Cardiac fibroblast (primary cell): ENCODE measurements at places on chromosomes 2 and 18.

DNA sequence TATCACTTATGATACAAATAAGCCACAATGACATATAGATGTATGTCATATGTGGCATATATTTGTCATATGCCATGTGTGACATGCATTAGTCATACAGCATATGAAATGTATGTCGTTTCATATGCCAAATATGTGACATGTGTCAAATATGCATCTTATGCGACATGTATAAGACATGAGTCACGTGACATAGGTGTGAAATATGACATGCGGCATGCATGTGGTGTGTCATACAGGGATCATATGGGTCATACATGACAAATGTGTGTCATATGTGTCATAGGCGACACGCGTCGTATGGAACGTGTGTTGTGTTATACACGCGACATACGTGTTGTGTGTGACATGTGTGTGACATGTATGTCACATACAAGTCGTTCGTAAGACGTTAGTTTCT is 2154.0 kb upstream of the PIK3C3 start:
- DNase-seq = no peak

- DNase-seq = no peak
Observed at GRCh38 chr2:179952658-179953057, 54.4 kb downstream of the CWC22 start.

GRCh38 chr18:55338978-55339650 is 248.9 kb downstream of the TCF4 start:
- DNase-seq = peak; percentile 48

DNA sequence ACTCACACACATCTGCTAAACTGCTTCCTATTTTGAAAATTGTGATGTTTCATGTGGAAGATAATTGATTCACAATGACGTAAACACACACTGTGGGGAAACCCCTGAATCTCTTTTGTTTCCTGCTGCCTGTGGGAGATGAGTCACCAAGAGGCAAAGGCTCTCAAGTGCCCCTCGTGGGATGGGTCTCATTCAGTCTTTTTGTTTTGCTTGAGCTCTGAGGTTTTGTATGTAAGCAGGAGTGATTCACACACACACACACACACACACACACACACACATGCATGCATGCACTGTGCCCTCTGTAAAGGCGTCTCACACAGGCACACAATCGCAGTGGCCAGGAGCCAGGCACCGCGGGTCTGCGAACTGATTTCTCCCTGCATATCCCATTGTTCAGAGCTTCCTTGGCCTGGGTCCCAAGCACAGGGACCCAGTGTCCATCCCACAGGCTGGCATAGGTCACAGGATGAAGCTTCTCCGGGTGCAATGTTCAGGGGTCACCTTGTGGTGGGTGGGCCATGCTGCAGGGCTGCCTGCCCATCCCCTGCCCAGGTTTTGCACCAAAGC is 12.1 kb upstream of the ARHGEF4 start:
- DNase-seq = peak; percentile 96

DNA sequence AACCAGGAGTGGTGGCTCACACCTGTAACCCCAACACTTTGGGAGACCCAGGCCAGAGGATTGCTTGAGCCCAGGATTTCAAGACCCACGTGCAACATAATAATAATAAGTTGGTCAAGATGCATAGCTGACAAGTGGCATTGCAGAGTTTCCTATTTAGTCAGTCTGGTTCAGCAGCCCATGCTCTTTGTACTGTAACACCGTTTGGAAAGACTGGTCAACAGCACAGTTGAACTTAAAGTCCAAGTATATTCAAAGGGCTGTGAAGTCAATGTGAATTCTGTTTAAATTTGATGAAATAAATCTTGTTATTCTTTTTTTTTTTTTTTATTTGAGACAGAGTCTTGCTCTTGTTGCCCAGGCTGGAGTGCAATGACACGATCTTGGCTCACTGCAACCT is 1.5 kb upstream of the TRMT61B start:
- DNase-seq = no peak

DNA sequence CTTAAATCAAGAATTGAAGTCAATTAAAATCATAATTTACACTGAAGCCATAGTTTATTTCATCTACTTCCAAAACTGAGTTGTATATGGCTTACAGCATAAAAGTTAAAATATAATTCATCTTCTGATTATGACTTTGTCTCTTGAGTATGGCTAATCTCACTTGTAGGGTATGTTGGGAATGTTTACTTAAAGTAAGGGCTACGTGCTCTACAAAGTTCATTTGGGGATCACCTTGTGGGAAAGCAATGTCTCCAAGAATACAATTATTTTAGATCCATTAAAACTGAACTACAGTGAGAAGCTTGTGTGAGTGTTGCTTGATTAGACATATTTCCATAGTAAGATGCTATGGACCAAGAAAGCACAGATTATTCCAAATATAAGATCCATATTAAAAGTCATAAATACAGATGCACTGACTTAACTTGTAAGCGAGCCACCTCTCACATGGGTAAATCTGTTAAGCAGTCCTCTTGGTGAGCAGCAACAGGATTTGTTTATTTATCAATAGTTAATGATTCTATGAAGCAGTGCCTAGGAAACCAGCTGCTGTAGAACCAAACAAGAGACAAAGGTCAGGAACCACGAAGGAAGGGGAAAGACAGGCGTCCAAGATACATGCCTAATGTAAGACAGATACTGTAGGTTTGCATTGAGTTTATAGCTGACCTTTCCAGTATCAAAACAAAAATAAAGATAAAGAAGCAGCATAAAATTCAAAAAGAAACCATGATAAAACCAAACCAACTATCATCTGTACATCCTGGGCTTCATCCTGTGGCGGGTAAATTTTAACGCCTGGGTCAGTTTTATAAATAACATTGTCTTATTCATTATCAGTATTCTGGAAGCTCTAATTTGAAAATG is 24.8 kb downstream of the DSG4 start:
- DNase-seq = no peak

- DNase-seq = no peak
Observed at GRCh38 chr2:57597940-57598339, 448.7 kb upstream of the VRK2 start.

- no peak for DNase-seq
Observed at GRCh38 chr2:234559609-234560008, 62.7 kb upstream of the ARL4C start.

GRCh38 chr2:241593271-241593670 is 34.7 kb downstream of the BOK start:
- no peak for DNase-seq

- DNase-seq = peak; percentile 20
Observed at GRCh38 chr2:28449488-28450395, 46.1 kb upstream of the PLB1 start.

DNA sequence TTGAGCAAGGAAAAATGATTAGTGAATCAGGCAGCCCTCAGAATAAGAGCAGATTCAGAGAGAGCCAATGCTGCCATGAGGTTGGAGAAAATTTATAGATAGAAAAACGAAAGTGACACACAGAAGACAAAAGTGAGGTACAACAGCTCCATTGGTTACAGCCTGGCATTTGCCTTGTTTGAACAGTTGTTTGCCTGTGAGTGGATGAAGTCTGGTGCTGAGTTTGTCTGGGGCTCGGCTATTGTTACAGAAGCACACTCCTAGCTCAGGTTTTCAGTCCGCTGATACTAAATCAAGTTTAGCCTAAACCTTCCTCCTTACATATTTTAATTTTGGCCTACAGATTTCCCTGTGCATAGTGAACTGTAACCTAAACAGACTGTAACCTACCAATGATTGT is 387.8 kb upstream of the RAB12 start:
- DNase-seq = no peak

DNA sequence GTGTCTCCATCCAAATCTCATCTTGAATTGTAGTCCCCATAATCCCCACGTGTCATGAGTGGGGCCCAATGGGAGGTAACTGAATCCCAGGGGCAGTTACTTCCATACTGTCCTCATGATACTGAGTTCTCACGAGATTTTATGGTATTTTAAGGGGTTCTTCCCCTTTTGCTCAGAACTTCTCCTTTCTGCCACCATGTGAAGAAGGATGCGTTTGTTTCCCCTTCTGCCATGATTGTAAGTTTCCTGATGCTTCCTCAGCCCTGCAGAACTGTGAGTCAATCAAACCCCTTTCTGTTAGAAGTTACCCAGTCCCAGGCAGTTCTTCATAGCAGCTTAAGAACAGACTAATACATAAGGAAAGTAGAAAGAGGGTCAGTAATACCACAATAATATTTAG is 480.4 kb downstream of the KCNJ3 start:
- DNase-seq = no peak

- no peak for DNase-seq
Observed at GRCh38 chr2:119786295-119786694, 26.6 kb downstream of the PTPN4 start.

- peak; percentile 37 for DNase-seq
Observed at GRCh38 chr2:135694711-135695110, 46.9 kb upstream of the UBXN4 start.

DNA sequence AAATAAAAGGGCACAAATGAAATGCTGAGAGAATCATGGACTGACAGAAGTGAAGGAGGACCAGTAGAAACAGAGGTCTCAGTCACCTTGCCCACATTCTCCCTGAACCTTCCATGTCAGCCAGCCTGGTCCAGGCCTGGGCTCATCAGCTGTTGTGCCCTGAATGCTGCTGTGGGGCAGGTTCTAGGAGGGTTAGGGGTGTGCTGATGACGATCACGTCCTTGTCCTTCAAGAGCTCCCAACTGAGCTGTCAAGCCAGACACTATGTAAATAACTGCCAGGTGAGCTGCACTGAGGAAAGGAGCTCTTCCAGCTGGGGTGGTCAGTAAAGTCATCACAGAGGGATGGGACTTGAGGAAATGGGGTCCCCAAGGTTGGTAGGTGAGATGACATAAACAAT is 156.5 kb downstream of the SMAD2 start:
- no peak for DNase-seq

DNA sequence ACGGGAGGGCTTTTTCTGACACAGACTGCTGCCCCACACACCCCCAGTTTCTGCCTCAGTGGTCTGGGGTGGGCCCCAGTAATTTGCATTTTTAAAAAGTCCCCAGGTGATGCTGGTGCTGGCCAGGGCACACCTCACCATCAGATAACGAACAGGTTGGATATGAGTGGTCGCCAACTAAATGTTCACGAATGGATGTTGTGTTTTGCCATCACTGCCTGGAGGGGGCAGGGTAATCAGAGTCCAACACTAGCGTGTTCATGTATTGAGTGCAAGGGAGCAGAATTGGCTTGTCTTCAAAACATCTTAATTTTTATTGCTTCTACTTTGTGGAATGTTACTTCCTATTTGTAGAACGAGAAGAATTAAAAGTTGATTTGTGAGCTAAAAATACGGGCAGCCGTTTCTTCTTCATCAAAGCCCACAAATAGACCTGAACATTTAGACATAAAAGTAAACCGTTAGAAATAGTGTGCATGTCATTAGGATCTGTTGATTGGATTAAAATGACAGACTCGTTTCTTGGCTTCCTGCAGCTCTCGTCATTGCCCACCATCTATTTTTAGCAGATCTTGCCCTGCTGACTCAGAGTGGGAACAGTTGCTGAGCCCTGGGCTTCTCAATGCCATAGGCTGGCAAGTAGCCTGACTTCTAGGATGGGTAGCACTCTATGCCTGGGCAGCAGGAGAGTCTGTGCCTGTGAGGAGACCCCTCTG is 45.2 kb downstream of the NCK2 start:
- DNase-seq = peak; percentile 59

GRCh38 chr2:83826577-83826976 is 632.5 kb downstream of the SUCLG1 start:
- no peak for DNase-seq

DNA sequence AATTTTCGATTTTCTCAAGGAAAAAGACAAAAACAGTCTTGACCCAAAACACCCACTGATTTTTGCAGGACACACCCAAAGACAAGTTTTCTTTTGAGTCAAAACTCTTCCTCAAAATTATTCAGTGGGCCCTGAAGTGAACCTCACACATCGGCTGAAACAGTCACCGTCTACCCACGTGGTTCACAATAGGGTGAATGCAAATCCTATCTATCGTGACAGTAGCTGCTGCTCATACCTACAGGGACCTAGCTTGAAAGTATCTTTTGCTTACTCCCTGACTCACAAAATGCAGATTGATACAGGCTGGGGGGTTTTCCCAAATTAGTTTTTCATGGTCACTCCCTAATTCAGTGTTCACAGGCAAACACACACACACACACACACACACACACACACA is 10.7 kb upstream of the CD226 start:
- DNase-seq = no peak

GRCh38 chr2:169525434-169525833 is 15.9 kb downstream of the KLHL41 start:
- no peak for DNase-seq

DNA sequence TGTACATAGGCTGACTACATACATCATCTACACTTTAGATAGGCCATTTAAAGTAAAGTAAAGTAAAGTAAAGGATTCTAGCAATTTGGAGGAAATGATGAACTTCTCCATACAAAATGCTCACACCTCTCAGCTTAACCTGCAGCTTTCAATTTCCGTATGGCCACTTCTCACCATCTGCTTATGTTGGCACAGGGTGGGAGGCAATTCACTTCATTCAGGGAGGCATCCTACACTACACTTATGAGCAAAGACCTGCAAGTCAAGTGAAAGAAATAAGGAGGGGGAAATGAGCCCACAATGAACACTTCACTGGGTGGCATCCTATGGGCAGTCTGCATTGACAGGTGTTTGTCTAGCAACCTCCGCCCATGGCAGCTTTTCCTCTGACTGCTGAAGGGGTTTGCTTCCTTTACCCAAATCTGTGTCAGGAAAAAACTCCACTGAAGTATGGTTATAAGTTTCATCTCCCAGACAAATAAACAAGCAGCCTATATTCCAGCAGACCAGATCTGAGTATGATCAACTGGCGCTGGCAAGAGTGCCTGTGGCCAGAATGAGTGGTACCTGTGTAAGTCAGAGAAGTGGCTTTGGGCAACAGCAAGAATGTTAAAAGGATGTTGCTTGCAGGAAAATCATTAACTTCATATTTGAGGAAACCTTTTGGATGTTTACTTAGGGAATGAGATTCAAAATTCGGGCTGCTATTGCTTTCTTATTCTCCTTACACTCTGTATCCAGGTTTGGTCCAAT is 449.1 kb downstream of the TGIF1 start:
- DNase-seq = no peak

GRCh38 chr2:96762529-96763311 is 2.0 kb downstream of the CNNM4 start:
- DNase-seq = peak; percentile 22

- no peak for DNase-seq
Observed at GRCh38 chr2:100380681-100381080, 36.8 kb downstream of the CHST10 start.

- DNase-seq = peak; percentile 66
Observed at GRCh38 chr2:224838335-224838734, 122.2 kb upstream of the CCDC195 start.

GRCh38 chr2:176729706-176730569 is 460.7 kb downstream of the MTX2 start:
- peak; percentile 82 for DNase-seq

- peak; percentile 89 for DNase-seq
Observed at GRCh38 chr18:55401638-55402191, 186.3 kb downstream of the TCF4 start.

GRCh38 chr18:58766946-58767345 is 95.7 kb downstream of the MALT1 start:
- no peak for DNase-seq
